SW 1271 (cell line): ENCODE measurements at places on chromosomes 4 and X.

DNA sequence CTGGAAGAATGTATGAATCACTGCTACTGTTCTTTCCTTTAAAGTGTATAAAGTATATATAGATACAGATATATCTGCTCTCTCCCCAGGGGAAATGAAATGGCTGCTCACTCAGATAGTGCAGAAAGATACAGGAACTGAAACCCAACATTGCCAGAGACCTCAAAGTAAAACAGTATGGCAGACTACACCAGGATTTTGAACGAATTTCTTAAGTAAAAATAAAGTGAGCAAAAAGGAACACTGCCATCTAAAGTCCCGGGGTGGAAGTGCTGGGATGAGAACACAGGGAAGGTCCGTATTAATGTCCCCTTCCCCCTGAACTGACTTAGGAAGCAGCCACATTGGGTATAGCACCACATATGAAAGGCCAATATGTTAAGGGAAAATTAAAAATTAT, 93.4 kb downstream of the TMA16 start:
- DNase-seq = no peak

- no peak for DNase-seq
Measured at GRCh38 chr4:26476545-26476944, 13.7 kb downstream of the CCKAR start.

GRCh38 chr4:142845293-142846107, 601 bp downstream of the INPP4B start:
- no peak for DNase-seq

DNA sequence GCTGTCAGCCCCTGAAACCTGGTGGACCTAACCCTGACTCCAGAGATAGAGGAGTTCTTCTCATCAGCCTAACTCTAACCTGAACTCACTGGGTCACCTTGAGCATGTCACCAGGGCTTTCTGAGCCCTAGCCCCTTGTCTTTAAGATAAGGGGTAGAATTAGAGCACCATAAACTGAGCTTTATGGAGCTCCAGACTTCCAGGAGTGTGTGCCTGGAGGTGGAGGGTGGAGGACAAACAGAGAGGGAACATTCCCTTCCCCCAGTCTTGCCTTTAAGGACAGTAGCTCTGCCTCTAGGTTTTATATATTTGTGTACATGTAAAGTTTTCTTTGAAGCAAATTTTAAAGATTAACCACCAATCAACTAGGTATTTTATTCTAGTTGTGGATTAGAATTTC, 83.9 kb upstream of the PACRGL start:
- DNase-seq = no peak

GRCh38 chr4:78922207-78922606, 17.0 kb downstream of the PAQR3 start:
- no peak for DNase-seq

- DNase-seq = no peak
Measured at GRCh38 chr4:82458729-82459128, 28.3 kb downstream of the ENOPH1 start.

DNA sequence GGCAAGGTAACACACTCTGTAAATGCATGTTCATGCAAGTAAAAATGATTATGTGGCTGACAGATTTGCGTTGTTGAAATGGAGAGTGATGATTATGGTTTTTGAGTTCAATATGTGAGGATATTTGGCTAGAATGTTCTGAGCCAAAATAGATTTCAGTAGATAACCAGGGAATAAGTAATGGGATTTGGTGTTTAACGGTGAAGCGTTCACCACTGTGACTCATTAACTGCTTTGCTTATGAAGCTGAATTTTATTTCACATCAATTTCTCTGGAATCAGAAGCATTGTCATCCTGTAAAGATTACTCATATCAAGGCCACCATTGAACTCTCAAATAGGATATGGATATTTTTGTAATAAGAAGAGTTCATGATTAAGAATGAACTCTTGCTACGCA, 11.7 kb downstream of the AFP start:
- no peak for DNase-seq

DNA sequence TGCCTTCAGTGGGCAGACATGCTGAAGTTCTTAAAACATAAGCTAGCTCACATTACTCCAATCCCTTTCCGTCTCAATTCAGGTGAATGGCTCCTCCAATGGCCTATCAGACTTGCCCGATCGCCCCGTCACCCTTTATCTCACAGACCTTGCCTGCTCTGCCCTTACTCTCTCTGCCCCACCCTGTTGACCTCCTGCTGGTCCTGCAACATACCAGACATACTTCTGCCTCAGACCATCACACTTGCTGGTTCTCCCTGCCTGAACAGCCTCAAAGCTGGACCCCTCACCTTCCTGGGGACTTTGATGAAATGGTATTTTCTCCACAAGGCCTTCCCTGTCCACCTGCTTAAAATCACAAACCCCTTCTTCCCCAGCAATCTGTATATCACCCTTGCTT, 340.1 kb upstream of the NR3C2 start:
- no peak for DNase-seq

GRCh38 chr4:26566133-26566532, 17.8 kb upstream of the TBC1D19 start:
- DNase-seq = no peak

DNA sequence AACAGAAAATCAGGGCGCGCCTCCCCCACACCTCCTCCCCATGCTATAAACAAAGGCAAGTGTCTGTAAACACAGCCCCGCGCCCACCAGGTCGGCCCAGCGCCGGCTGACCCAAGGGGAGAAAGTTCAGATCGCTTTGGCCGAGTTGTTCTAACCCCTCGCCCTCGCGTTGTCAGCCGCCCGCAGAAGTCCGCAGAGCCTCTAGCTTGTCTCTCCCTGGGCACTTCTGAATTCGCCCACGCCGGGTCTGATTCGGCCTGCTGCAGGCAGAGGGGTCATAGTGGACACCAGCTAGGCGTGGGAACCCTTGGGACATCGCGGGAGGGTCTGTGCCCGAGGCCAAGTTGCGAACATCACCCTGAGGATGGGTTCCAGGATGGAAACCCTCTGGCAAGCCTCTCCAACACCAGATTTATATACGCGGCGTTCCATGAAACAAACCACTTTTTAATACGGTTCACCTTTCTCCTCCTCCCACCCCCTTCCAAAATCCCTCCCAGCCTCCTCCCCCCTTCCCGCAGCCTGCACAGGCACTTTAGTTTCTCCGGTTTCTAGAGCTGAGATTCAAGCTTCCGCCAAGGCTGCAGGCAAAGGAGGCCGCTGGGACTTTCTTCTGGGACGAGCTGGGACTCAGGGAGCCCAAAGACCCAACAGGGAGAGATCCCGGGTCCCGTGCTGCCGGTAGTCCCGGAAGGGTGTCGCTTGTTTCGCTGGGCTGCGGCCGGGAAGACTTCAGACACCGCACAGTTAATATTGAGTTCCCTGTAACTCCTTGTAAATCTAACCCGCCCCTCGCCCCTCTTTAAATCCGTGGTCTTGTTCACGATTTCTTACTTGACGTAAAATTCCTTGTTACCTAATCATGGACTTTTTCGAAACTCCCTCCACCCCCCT, 4.7 kb downstream of the HAND2 start:
- no peak for DNase-seq

- DNase-seq = no peak
Measured at GRCh38 chr4:38582445-38582844, 81.6 kb upstream of the KLF3 start.

- no peak for DNase-seq
Measured at GRCh38 chrX:20740443-20740842, 473.7 kb upstream of the RPS6KA3 start.

- DNase-seq = no peak
Measured at GRCh38 chr4:5891563-5892322, 1.1 kb downstream of the CRMP1 start.

GRCh38 chrX:68598841-68599240, 48.6 kb upstream of the STARD8 start:
- DNase-seq = no peak

- no peak for DNase-seq
Measured at GRCh38 chrX:29535212-29536162, 679.9 kb upstream of the MAGEB2 start.

DNA sequence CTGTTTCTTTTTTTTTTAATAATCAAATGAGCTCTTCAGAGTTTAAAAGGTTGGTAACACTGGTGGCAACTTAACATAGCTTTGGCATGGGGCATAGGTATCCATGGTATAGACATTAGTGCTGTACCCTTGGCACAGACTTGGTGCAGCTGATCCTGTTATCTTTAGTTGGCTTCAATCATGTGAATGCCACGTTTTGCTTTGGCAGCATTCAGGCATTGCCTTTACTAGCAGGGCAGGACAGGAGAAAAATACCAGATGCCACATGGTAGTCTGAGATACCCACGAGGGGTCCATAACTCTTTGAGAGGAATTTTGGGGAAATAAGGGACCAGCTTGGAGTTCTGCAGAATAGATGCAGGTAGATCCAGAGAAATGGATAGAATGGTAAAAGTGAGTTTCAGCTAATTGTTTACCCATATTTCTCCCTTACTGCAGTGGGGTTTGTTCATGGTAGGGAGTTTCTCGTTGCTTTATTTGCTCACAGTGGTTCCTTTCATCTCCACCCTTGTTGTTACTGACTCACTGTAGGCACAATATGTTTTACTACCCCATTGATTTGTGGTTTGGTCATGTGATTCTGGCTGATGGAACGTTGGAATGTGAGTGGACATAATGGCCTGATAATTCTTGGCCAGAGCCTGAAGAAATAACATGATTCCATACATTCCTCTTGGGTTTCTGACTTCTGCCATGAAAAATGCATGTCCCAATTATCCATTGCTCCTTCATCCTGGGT, 342.7 kb downstream of the GLUD2 start:
- no peak for DNase-seq

DNA sequence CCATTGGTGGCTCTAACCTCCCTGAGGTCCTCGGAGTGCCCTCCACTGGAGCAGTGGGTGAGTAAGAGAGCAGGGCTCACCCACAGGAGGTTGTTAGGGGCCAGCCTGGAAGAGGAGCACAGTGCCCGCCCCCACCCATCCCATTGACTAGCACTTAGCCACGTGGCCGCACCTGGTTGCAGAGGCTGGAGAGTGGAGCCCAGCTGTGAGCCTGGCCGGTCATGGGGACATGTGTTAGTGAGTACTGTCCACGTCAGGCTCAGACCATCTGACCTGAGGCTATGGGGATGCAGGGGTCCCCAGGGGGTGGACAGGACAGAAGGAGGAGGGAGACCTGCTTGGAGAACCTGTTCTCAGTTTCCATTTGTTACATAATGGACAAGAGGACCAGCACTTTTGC, 1.4 kb upstream of the MAN2B2 start:
- DNase-seq = no peak

DNA sequence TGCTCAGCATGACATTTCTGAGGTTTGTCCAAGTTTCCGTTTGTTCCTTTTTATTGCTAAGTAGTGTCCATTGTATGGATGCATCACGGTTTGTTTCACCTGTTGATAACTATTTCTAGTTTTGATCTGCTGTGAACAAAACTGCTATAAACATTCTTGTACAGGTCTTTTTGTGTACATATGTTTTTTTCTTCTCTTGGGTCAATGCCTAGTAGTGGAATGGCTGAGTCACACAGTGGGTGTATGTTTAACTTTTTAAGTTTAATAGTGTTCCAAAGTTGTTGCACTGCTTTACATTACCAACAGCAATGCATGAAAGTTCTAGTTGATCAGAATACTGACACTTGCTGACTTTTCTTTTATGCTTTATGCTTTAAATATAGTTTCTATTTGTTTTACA, 76.7 kb downstream of the MAOB start:
- DNase-seq = no peak

- DNase-seq = no peak
Measured at GRCh38 chrX:54288277-54288676, 69.6 kb downstream of the WNK3 start.

- no peak for DNase-seq
Measured at GRCh38 chr4:105661028-105661427, 47.5 kb downstream of the INTS12 start.

- no peak for DNase-seq
Measured at GRCh38 chrX:136246201-136246600, 5.0 kb downstream of the MAP7D3 start.

DNA sequence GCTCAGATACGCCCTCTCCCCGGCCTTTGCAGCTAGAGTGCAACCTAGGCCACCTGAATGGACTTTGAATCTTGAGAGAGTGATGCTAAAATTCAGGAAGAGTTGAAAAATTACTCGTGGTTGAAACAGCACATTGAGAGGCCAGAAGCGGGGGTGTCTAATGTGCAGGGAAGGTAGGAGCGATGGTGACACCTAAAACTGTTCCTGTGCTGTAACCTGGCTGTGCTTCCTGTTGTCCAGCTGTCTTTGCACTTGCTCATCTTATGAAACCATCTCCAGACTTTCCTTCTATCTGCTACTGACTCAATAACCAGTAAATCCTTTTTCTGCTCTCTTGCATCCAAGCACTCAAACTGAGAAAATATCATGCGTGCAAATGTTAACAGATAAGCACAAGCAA, 106.4 kb upstream of the RPS6KA3 start:
- DNase-seq = no peak

DNA sequence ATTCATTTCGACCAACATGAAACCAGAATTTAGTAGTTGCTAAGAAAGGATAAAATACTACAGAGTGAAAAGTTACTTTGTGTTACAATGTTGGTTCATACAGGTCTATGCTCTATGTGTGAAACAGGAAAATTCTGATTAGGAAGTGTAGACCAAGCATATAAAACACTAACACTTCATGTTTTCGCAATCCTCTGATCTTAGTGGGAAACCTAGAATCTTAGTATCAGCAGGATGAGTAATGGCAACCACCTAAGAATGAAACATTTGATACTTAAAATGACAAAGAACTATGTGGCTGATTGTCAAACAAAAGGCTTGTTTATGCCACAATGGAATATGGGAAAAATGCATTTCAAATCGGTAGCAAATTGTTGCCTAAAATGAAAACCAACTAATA, 116.1 kb downstream of the AMMECR1 start:
- DNase-seq = no peak

DNA sequence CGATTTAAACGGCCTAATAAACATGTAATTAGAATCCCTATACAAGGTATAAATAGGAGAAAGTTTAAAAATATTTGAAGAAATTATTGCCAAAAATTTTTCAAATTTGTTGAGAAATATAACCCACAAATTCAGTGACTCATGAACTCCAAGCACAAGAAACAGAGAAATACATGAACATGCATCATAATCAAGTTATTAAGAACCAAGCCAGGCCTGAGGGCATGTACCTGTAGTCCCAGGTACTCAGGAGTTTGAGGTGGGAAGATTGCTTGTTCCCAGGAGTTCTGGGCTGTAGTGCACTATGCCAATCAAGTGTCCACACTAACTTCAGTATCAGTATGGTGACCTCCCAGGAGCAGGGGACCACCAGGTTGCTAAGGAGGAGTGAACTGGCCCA, 341.9 kb downstream of the CAMK2D start:
- no peak for DNase-seq

DNA sequence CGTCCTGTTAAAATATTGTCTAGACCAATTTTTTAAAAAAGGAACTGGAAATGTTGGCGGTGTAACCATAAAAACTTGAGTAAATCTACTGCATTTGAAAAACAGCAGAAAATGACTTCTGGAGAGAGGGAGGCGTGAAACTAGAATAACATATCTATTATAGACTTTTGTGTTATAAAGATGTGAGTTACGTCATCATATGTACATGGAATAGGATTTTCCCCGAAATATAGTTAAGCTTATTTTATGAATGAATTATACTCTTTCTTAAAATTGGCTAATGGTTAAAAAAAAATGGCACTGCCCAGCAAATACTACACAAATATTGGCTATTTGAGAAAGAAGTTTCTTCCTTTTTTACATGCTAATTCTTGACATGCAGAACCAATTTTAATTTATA, 147.1 kb upstream of the TEX13C start:
- DNase-seq = no peak
